Spleen (tissue), 13 donors: ENCODE measurements at places on chromosomes 1 and 21. TPM values are rescaled to one million over a fixed set of nuclear protein-coding genes. Genes with fewer than 3 reads are reported as not detected.

DNA sequence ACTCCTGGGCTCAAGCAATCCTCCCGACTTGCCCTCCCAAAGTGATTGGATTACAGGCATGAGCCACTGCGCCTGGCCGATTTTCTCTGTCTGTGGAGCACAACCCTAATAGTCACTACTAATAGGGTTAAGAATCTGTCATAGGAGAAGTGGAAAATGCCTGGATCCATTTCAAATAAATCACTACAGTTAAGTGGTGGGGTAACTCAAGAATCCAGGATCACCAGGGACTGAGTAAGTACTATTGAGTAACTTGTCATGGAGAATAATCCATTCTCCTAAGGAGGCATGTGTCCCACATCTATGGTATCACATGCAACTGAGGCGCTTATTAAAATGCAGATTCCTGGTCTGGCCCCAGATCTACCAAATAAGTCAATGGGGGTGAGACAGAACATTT is 53.2 kb downstream of the OPTC start:
- no peak overlapping the region for H3K27ac ChIP-seq
- no peak overlapping the region for H3K4me3 ChIP-seq

ELOVL1 gene
- total RNA-seq = 61.2 TPM

PADI3 gene
- total RNA-seq = not detected

GRCh38 chr21:37392441-37392840 is 25.9 kb downstream of the DYRK1A start:
- no peaks in the 10 kb centered on the region for H3K36me3 ChIP-seq
- peak overlapping the region; percentile 34 for H3K27ac ChIP-seq
- DNase-seq = no peak
- H3K4me3 ChIP-seq = no peak overlapping the region

GRCh38 chr1:117501281-117501680 is 104.6 kb upstream of the TENT5C start:
- H3K4me1 ChIP-seq = no peaks in the 10 kb centered on the region
- DNase-seq = no peak
- no peak overlapping the region for H3K27ac ChIP-seq
- H3K36me3 ChIP-seq = no peaks in the 10 kb centered on the region
- no peaks in the 10 kb centered on the region for H3K27me3 ChIP-seq
- H3K4me3 ChIP-seq = no peak overlapping the region

GRCh38 chr1:17661546-17662157 is 93.5 kb upstream of the ACTL8 start:
- DNase-seq = peak; percentile 83
- no peaks in the 10 kb centered on the region for H3K27me3 ChIP-seq
- H3K4me3 ChIP-seq = no peak overlapping the region
- H3K36me3 ChIP-seq = peaks cover 25% of the 10 kb centered on the region
- H3K27ac ChIP-seq = no peak overlapping the region
- H3K4me1 ChIP-seq = peaks cover 3% of the 10 kb centered on the region

GRCh38 chr1:3377166-3377565 is 77.3 kb upstream of the ARHGEF16 start:
- no peaks in the 10 kb centered on the region for H3K4me1 ChIP-seq
- no peak overlapping the region for H3K27ac ChIP-seq
- H3K27me3 ChIP-seq = peaks cover 66% of the 10 kb centered on the region
- DNase-seq = no peak
- no peaks in the 10 kb centered on the region for H3K36me3 ChIP-seq

DNA sequence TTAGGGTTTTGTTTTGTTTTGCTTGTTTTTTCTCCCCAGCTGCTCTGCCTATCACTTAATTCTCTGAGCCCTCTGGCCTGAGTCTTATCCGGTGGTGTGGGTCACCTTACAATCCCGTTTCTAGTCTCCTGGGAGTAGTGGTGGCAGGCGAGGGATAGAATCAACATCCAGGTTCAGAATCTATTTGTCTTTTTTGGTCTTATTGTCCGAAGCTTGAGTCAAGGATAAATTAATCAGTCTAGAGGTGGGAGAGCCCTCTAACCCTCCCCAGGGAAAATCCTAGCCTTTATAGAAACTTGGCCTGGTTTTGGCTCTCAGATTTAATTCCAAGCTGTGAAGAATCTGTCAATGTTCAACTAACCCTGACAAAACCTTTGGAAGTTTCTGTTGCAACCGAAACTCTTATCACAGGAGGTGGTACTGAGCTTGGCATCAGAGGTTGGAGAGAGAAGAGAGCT is 246.3 kb downstream of the FGGY start:
- H3K27ac ChIP-seq = no peak overlapping the region
- no peak for DNase-seq
- H3K36me3 ChIP-seq = no peaks in the 10 kb centered on the region

GRCh38 chr1:3687504-3687903 is 35.2 kb downstream of the TP73 start:
- peaks cover 19% of the 10 kb centered on the region for H3K27me3 ChIP-seq
- no peaks in the 10 kb centered on the region for H3K36me3 ChIP-seq
- no peak overlapping the region for H3K27ac ChIP-seq
- no peaks in the 10 kb centered on the region for H3K4me1 ChIP-seq
- no peak overlapping the region for H3K4me3 ChIP-seq

LINGO4 gene
- total RNA-seq = not detected

PRMT6 gene
- 11.6 TPM for total RNA-seq

DNA sequence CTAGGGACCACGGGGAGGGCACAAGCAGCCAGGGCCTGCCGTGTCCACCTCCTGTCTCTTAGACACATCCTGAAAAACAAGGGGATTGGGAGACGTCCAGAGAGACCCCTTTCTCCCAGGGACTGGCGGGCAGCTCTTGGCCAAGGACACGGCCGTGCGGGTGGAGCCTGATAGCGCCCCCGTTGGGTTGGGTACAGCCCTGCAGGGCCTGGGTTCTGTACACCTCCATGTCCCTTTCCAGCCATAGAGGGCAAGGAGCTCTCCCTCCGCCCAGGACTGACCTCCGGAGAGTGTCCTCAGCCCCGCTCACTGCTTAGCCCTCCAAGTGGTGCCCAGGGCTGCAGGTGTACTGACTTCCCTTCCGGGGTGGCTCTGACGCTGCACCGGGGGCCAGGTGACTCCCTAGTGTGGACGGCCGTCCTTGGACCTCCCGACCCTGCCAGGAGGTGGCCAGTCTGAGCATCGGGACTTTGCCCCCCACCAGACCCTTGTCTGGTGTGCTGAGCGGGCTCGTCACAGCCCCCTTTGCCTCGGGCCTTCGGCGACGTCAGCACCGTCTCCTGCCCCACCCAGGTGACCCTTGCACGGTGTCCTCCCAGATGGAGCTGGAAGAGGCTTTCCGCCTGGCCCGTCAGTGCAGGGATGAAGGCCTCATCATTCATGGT is 5.8 kb downstream of the PRKCZ start:
- H3K36me3 ChIP-seq = peaks cover 57% of the 10 kb centered on the region
- peaks cover 4% of the 10 kb centered on the region for H3K27me3 ChIP-seq
- no peak overlapping the region for H3K27ac ChIP-seq

CCDC181 gene
- not detected for total RNA-seq

- no peak overlapping the region for H3K27ac ChIP-seq
- peaks cover 12% of the 10 kb centered on the region for H3K4me1 ChIP-seq
- H3K36me3 ChIP-seq = no peaks in the 10 kb centered on the region
- H3K27me3 ChIP-seq = no peaks in the 10 kb centered on the region
These were observed 17.2 kb upstream of the FABP3 start for GRCh38 chr1:31390071-31390470.
